ENCODE measurements at places on chromosomes 3 and 15. TPM values are rescaled to one million over a fixed set of nuclear protein-coding genes. Genes with fewer than 3 reads are reported as not detected.
A peak's percentile ranks its signal among the peaks of the same experiment; 100 is the strongest.

- H3K27me3 ChIP-seq = no peaks in the 10 kb centered on the region
- no peak overlapping the region for H3K4me3 ChIP-seq
- no peak for DNase-seq
- H3K27ac ChIP-seq = no peak overlapping the region
These were observed 27.3 kb upstream of the SLC9A9 start for GRCh38 chr3:143875546-143875945.

DNA sequence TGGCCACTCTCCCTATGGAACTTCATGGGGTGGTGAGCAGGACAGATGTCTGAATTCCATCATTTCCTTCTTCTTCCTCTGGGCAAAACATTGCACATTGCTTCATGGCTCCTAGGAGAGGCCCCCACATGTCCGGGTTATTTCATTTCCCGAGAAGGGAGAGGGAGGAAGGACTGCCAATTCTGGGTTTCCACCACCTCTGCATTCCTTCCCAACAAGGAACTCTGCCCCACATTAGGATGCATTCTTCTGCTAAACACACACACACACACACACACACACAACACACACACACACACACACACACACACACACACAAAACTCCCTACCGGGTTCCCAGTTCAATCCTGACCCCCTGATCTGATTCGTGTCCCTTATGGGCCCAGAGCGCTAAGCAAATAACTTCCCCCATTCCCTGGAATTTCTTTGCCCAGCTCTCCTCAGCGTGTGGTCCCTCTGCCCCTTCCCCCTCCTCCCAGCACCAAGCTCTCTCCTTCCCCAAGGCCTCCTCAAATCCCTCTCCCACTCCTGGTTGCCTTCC is 1.9 kb downstream of the RHO start:
- peaks cover 14% of the 10 kb centered on the region for H3K4me1 ChIP-seq
- H3K27ac ChIP-seq = no peak overlapping the region
- no peaks in the 10 kb centered on the region for H3K36me3 ChIP-seq

GRCh38 chr3:136750897-136751315 is 1.3 kb downstream of the STAG1 start:
- 0 out of 2 replicates have a peak, but pooled peaks cover 2% of the 10 kb centered on the region for H3K36me3 ChIP-seq
- peak; percentile 83 for DNase-seq
- H3K27me3 ChIP-seq = no peaks in the 10 kb centered on the region
- peak overlapping the region; percentile 99 for H3K27ac ChIP-seq
- H3K4me3 ChIP-seq = peak overlapping the region; percentile 77
- peaks cover 3% of the 10 kb centered on the region for H3K4me1 ChIP-seq

Gene PRSS50
- total RNA-seq = not detected

- H3K36me3 ChIP-seq = no peaks in the 10 kb centered on the region
- H3K27ac ChIP-seq = no peak overlapping the region
- DNase-seq = no peak
- H3K27me3 ChIP-seq = no peaks in the 10 kb centered on the region
- H3K4me3 ChIP-seq = no peak overlapping the region
These were observed 954.5 kb downstream of the ZPLD1 start for GRCh38 chr3:103389356-103389755.

Measured in IMR-90 (cell line).